CD4-positive, alpha-beta T cell treated with Interleukin-10 for 1 hour (primary cell): ENCODE measurements at places on chromosomes 1 and 21.

DNA sequence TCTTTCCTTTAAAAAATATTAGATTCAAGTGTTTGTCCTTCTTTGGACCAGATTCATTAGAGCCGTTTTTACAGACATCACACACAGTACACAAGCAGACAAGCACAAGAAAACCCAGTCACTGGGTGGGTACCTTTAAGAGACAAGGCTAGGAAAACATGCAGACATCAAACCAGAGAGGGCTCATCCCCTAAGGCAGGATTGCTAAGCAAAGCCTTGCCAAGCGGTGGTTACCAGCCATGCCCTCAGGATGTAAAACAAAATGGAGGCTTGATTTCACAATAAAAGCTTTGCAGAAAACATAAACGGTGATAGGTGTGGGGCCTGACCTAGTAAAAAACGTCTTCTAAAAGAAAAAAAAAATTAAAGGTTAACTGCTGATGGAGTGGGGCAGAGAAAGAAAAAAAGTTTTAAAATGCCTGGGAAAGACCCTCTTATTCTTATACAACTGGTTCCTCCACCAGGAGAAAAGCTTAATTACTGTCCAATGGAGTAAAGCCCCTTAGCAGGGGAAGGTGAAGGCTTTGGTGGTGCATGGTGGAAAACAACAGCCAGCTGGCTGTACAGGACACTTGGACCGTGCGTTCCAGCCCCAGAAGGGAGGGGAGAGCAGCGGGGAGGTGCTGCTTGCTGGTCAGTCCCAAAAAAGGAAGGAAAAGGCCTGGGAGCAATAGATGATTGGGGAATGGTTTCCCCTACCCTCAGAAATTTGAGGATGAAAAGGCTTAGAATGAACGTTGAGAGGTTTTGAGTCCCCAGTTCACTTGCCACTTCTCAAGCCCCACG is 30.4 kb upstream of the FMO1 start:
- DNase-seq = no peak

GRCh38 chr1:165063181-165063965 is 293.1 kb downstream of the LMX1A start:
- no peak for DNase-seq

GRCh38 chr1:227544067-227545050 is 19.0 kb upstream of the ZNF678 start:
- no peak for DNase-seq

DNA sequence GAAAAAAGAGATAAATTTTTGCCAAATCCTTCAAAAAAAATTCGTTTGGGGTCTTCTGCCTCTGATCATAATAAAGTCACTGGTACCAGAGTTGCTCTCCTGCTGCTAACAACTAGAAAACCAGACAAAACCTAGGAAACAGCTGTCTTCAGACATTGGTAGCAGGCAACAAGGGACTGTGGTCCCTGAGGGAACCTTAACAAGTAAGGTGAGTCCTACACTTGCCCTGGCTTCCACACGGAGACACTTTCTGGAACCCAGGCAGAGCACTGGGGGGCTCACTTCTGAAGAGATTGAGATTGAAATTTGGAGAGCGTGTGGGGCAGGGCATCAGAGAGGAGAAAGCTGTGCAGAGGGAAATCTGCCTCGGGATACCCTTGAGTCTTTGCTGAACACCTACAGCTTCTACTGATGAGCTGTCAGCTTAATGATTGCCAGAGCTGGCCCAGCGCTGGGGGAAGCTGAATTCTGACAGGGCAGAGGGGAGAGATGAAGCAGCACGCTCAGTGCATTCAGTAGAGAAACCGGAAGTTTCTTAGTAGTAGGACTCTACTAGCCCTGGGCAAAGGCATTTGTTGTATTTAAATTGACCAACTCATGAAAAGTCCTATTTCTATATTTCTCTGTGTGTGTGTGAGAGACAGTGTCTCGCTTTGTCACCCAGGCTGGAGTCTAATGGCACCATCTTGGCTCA is 18.5 kb upstream of the FAM89A start:
- no peak for DNase-seq

GRCh38 chr1:207578796-207579435 is 66.0 kb upstream of the CR1L start:
- DNase-seq = no peak

DNA sequence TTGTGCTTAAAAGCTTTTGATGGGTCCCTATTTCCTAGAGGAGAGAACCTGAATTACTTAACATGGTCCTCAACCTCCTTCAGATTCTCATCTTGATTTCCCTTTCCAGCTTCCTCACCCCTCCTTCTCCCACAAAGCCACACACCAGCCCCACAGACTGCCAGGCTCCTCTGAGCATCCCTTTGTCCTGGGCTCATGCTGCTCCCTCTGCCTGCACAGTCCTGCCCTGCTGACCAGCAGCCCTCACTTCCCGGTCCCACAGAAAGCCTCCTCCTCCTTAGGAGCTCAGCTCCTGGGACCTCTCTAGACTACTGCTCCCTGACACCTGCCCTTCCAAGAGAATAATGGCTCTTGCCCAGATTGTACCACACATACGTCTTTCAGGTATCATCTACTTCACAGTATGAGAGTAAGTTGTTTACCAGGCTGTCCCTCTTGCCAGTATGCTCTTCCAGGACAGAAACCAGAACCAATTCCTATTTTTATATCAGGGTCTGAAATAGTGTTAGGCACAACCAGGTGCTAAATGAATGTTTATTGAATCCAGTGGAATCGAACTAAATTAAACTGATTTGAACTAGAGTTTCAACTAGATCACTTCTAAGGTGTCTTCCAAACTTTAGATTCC is 373.4 kb downstream of the LMX1A start:
- DNase-seq = no peak

DNA sequence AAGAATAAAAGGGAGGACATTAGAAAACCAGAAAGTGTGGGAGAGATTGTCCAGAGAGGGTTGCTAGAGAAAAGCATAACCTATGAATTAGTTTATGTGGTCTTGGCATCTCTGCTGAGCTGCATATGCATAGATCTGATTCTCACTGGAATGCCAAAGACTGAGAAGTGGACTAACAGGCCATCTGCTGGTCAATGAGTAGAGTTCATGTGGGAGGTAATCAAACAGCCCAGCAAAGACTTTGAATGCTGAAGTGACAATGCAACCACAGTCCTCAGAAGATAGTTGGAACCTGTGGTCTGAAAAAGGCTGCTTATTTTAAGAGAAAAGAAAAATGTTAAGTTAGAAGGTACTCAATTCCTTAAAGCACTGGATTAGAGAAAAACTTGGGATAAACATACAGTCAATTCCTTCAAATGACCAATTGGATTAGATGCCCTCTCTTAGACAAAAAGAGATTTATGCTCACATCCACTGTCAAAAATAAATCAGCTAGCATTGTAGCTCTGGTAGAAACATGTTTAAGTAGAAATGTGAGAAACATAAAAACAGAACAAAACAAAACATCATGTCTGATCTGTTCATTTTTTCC is 382.8 kb downstream of the AMY1C start:
- DNase-seq = no peak

DNA sequence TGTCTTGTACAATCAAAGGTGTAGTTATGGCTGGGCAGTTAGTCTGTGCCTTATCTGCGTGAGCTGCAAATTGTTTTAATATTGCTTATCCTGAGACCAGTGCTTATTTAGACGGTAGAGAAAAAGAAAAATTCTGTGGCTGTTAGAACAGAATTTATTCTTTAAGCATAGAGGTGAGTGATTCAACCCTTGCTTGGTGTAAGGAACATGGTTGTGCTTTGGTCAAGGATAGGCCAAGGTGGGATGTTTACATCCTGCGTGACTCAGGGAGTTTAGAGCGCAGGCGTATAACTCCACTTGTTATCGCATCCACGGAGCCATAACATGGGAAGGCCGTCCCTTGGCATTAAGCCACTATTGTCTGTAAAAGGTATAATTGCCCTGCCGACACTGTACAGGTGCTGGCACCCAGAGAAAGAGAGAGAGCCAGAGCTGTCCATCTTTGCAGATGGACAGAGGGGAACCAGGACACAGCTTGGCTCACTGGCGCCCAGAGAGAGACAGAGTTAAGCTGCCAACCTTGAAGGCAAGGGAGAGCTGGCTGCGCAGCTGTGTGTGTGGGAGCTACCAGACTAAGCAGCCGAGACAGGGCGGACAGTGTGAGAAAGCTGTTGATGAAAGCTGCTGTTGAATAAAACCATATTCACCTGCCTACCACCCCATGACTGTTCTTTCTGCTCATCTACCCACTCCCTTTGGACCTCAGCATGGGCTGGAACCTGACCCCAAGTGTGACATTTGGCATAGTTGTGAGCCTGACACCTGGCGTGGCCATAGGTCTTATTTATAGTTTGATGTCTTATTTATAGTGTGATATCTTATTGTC is 200.4 kb downstream of the DYRK1A start:
- DNase-seq = no peak

- no peak for DNase-seq
Observed at GRCh38 chr1:50666849-50667248, 243.6 kb upstream of the DMRTA2 start.

GRCh38 chr1:170284512-170284911 is 138.8 kb downstream of the NTMT2 start:
- no peak for DNase-seq

DNA sequence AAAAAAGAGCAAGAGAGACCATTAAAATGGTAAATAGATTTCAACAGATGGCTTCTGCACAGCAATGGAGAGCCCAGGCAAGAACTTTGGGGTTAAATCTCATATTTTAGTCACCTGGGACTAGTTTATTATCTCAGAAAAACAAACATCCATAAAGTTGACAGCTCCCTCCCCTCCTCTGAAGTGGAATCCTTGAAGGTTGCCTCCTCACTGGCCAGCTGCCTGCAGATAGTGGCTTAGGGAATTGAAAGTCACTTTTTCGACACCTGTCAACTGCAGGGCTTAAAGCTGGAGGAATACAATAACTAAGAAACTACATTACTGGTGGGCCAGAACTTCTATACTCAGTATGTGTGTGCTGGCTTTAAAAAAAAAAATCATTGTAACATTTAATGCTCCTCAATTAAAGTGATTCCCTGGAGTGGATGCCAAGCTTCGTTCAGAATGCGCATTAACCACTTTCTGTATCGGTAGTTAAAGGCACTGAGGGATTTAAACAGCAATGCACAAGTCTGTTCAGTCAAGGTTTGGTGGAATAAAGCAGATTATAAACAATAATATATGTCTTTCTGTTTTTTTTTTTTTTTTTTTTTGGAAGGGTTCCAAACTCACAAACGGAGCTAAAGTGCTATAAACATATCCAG is 52.5 kb downstream of the LHX4 start:
- DNase-seq = no peak

- no peak for DNase-seq
Observed at GRCh38 chr1:167791281-167792187, 69.8 kb downstream of the MPZL1 start.

- no peak for DNase-seq
Observed at GRCh38 chr1:31390071-31390470, 17.2 kb upstream of the FABP3 start.

DNA sequence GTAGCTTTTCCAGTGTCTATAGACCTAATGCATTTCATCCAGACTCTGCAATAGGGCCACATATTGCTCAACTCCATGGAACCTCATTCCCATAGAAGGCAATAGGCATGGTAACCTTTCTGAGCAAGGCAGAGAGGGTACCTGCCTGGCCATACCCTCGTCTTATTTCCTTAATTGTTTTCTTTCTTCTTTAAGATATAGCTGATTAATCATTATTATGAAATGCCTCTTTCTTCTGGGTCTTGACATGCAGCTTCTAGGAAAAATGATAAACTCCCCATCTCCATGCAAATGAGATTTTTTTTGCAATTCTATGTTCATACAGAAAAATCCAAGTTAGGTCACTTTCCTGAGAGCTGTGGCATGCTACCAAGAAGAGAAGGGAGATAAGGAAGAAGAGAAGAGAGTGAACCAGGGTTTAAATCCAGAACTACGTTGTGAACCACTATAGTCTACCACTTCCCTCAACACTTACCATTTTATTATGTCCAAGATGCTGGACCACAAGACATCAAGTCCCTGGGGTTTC is 33.0 kb upstream of the IL20 start:
- no peak for DNase-seq

DNA sequence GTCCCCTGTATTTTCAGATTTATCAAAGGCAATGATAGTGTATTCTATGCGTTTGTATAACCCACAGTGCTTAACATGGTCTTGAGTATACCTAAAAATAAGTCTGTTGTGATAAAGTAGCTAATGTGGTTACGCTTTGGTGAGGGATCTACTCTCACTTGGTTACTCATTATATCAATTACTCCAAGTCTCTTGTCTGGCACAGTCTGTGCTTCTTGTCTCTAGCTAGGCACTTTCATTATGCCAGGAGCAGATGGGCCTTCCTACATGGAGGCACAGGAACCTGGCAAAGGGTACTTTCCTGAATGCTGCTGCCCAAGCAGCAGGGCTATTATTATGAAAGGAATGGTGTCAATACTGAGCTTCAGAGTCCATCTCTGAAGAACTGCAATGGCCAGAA is 4.2 kb upstream of the PTPN22 start:
- DNase-seq = no peak

GRCh38 chr21:18147678-18148077 is 97.0 kb upstream of the CHODL start:
- no peak for DNase-seq

DNA sequence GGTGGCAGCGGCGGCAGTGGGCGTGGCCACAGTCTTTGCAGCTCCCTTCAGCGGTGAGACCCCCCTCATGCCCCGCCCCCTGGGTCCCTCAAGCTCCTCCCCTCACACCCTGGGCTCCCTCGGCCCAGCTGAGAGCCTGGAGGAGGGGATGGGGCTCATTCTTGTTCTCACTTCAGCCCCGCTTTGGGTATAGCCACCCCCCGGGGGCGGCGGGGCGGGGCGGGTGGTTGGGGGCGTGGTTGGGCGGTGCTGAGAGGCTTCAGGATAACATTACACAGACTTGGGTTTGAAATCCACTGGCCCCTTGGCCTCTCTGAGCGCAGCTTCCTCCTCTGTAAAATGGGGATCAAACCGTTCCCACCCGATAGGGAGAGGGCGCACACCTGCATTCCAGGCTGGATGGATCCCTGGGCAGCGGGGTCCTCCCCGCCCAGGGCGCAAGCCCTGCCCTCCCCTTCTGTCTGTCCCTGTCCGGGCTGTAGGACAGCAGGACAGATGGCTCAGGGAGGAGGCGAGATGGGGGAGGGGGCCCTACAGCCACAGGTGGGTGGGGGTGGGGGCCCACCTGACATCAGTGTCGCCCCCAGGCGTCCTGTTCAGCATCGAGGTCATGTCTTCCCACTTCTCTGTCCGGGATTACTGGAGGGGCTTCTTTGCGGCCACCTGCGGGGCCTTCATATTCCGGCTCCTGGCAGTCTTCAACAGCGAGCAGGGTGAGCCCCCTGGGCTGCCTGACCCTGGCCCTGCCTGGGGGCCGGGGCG is 5.1 kb downstream of the CLCNKA start:
- peak; percentile 29 for DNase-seq

GRCh38 chr1:182765391-182765790 is 24.2 kb upstream of the NPL start:
- DNase-seq = no peak

DNA sequence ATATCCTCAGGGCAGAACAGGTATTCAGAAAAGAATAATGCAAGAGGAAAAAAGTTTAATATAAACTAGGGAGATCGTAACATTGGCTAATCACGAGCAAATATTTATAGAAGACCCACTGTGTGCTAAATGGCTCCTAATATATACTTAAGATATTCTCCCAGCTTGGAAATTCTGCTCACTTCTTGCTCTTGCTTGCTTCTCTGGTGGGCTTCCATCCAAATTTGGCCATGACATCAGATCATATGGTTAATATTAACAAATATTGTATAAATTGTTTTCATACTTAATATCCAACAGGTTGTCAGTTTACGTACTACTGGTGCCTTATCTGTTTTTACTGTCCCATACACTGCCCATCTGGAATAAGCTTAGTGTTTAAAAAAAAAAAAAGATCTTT is 1.1 kb downstream of the COX20 start:
- no peak for DNase-seq
